ENCODE measurements at places on chromosomes 16 and 17.

DNA sequence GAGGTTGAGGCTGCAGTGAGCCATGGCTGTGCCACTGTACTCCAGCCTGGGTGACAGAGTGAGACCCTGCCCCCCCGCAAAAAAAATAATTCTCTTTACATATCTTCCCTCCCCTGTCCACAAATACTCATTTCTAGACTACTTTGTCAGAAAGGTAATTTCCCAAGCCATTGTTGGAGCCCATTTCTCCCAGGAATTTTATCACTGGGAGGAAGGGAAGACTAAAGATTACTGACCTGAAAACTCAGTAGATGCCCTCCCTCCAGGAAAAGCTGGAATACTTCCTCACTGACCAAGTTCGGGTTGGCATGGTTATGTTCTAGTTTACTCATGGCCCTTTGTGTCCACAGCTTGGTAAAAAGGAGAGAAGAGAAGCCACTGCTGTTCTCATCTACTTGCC, 4.1 kb downstream of the CALCOCO2 start:
- no peak for DNase-seq

- peak; percentile 75 for DNase-seq
These were observed 22.3 kb upstream of the RBBP6 start for GRCh38 chr16:24516900-24517669.

GRCh38 chr17:40303009-40303657, 5.8 kb upstream of the RARA start:
- DNase-seq, result peak; percentile 81

DNA sequence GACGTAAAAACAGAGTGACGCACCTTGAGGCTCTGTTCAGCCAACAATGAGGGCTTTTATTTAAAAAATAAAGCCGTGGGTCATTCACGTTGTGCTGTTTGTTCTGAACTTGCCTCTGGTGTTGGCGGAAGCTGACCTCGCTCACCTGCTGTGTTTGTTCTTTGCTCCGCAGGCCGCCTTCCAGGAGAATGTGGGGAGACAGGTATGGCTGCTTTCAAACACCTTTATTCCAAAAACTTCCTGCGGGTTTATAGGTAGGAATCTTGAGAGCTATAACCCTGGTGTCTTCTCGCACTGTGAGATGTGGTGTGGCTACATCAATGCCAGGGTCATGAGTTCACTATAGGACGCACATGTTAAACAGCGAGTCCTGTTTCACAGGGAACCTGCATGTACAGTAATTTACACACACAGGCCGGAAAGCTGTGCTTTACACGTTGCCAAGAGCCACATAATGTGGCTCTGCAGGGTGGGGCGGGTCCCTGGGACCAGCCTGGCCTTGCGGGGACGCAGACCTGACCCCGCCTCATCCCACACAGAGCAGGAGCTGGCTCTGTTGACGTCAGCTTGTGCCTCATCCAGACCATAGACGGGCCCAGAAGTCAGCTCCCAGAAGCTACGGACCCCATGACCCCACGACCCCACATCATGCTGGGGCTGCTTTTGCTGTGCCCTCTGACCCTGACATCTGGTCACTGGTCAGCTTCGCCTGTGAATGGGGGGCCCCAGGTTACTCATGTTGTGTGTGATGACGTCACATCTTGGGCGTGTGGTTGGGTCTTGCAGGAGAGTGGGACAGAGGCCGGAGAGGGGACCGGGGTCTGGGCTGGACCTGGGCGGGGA, 49.9 kb upstream of the ZNF750 start:
- DNase-seq, result no peak

GRCh38 chr17:72472106-72472505, 351.3 kb downstream of the SOX9 start:
- DNase-seq, result no peak

GRCh38 chr17:82216301-82217119, 3.9 kb upstream of the CCDC57 start:
- peak; percentile 63 for DNase-seq

DNA sequence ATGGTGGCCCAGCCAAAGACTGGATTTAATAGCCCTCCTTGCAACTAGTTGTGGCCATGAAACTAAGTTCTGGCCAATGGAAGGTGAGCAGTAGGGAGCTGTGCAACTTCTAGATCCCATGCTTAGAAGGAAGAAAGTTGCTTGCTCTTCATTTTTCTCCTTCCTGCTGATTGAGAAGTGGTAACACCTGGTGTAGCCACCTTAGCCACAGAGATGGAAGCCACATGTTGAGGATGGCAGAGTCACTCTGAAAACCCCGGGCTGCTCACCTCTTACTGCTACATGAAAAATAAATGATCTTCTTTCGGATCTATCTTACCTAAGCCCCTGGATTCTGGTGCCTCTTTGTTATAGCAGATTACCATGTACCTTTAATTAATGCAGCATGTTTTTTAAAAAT, 10.3 kb upstream of the ATP5MC1 start:
- DNase-seq, result no peak

DNA sequence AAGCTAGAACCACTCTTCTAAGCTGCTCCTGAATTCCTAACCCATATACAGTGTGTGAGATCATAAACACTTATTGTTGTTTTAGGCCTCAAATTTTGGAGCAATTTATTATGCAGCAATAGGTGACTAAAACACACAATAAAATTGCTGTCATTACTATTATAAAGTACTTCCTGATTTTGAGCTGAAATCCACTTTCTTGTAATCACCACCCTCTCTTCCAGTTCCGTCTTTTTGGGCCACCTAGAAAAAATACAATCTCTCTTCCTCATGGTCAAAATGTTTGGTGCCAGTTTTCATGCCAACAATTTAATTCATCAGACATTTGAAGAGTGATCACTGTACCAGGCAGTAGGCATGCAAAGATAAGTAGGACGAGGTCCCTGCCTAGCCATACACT, 43.3 kb upstream of the NF1 start:
- DNase-seq, result peak; percentile 23

DNA sequence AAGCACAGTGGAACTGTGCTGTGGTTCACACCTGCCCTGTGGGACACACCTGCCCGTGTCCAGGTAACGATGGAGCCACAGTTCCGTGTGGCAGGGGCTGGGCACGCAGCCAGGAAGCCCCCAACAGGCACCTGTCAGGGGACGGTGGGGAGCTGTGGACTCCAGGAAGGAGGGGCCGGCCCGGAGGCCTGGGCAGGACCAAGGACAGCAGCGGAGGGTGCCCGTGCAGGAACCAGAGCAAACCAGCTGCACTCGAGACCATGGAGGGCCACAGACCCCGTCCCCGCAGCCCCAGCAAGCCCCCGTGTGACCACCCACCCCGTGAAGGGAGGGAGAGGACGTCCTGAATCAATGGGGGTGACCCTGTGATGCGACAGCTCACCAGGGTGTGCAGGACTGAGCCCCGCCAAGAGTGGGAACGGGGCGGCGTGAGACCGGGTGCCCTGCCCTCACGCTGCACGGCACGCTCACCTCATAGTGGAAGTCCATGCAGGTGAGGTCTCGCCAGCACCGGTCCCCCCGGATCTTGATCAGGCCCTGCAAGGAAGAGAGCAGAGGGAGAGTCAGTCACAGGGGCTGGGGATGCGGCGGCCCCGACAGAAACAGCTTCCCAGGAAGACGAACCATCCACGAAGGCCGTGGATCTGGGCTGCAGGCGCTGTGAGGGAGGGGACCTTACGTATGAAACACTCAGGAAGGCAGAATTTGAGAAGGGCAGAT, 78.1 kb downstream of the LMF1 start:
- DNase-seq, result no peak

DNA sequence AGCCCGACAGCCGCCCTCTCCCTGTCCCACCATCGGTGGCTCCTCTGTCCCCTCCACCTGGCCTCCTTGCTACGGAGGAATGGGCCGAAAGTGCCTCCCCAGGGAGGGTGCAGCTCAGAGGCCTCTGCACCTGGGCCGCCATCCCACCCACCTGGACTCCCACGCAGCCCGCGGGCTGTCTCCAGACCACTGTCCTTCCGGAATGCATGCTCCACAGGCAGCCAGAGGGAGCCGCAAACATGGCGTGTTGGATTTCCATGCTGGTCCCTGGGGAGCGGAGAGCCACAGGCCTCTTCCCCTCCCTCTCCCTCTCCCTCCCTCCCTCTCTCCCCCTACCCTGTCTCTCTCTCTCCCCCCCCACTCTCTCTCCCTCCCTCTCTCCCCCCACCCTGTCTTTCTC, 3.0 kb downstream of the SSTR5 start:
- no peak for DNase-seq

DNA sequence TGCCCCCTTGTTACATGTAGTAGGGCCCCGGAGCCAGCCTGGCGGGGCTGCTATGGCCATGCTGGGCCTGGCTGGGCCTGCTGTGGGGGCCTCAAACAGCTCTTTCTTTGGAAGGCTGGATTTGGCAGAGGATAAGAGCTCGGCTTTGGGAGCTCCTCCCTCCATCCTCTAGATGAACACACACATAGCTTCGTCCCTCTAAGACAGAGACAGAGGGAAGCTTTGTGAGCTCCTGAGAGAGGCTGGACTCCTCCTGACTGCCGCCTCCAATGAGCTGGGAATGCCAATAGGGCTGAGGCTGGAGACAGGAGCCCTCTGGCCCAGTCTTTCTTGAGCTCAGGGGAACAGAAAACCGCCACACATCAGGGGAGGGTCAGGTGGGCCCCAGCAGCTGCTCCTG, 37.3 kb upstream of the CDC42EP4 start:
- DNase-seq, result no peak

- DNase-seq, result peak; percentile 62
These were observed 43.2 kb downstream of the C16orf82 start for GRCh38 chr16:27109666-27110523.

- DNase-seq, result no peak
These were observed 51.3 kb downstream of the TNFRSF13B start for GRCh38 chr17:16920628-16921020.

DNA sequence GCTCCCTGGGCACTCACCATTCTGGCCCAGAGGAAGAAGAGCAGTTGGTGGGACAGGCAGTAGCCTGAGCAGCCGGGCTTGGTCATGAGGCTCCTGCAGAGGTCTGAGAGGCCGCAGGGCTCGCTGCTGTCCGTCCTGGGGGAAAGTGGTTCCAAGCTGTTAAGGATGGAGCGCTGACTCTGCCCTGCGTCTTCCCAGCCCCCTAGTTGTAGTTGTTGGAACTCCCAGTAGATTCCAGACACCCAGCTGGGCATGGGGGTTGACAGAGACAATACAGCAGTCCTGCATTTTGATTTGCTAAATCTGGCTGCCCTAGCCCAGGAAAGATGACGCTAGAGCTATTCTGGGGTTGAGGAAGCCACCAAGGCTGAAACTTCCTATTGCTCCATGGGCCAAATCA, 7.3 kb downstream of the C16orf89 start:
- DNase-seq, result peak; percentile 42

DNA sequence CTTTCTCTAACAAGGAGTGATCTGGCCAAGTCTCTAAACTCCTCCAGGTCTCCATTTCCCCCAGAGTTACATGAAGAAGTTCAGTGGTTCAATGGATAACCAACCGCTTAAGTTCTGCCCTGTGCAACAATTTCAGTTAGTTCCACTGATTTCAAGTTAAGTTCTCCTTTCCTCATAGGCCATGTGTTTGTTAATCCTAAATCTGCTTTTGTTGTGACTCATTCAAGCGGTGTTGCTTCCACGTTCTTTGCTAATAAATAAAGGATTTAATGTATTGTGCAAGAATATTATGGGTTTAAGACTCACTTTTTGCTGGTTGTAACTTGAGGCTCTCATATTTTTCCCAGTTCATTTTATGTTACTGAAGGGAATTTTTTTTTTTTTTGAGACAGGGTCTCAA, 36.3 kb downstream of the GNA13 start:
- peak; percentile 87 for DNase-seq

- no peak for DNase-seq
These were observed 8.3 kb downstream of the SRP68 start for GRCh38 chr17:76063875-76064546.

GRCh38 chr17:57872536-57872935, 22.7 kb upstream of the MRPS23 start:
- DNase-seq, result no peak

- DNase-seq, result peak; percentile 89
These were observed 8.2 kb downstream of the PLCD3 start for GRCh38 chr17:45123930-45124796.

DNA sequence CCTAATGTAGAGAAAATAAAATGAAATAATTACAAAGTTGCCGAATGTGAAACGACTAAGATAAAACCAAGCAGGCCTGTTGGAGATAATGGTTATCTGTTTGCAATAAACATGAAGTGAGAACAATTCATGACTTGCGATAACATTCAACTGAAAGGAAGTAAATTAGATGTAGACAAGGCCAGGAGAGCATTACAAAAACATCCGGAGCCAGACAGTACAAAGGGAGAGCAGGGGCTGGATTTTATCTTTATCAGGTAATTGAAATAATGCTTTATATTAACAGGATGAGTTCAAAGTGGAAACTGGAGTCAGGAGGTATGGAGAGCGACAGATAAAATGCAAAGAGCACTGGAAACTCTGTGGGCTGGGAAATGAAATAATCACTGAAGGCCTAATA, 265.6 kb upstream of the GOT2 start:
- no peak for DNase-seq

- DNase-seq, result no peak
These were observed 18.2 kb downstream of the IRX3 start for GRCh38 chr16:54268340-54268739.

DNA sequence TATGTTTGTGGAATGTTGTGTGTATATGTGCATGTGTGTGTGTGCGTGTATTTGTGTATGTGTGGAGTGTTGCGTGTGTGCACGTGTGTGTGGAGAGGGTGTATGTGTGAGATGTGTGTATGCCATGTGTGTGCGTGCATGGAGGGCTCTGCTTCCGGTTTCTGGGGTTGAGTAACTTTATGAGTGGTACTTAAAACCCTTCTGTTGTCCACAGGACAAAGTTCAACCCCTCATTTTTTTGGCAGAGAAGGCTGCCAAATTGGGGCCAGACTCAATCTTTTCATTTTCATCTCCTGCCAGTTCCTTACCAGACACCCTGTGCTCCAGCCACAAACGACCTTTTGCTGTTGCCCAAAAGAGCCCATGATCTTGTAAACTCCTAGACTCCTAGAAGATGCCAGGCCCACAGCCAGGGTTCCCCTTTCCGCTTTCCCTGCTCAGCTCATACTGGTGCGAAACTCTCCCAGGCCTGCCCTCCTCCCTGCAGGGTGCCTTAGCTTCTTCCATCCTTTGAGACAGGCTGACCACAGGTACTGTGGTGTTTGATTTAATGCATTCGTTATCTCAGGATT, 100.2 kb downstream of the CMIP start:
- DNase-seq, result no peak

DNA sequence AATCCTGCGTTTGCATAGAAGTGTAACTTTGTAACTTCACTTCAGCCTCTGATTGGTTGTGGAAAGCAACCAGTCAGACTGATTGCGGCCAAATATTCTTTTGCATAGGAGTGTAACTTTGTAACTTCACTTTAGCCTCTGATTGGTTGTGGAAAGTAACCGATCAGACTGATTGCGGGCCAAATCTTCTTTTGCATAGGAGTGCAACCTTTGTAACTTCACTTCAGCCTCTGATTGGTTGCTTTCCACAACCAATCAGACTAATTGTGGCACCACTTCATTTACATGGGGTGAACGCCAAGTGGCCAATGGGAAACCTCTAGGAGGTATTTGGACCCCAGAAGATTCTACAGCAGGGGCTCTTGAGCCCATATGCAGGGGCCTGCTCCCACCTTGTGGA, 1.8 kb upstream of the TMEM98 start:
- DNase-seq, result no peak

Measured in fibroblast of skin of right quadriceps (primary cell).